ENCODE measurements at places on chromosomes 7 and 10.

- no peak for DNase-seq
Observed at GRCh38 chr10:124470544-124471434, 9.2 kb downstream of the LHPP start.

GRCh38 chr7:140653319-140654108, 12.9 kb upstream of the DENND2A start:
- peak; percentile 16 for DNase-seq

GRCh38 chr7:157032128-157032527, 21.7 kb upstream of the MNX1 start:
- DNase-seq: no peak

- DNase-seq: no peak
Observed at GRCh38 chr10:5503477-5503835, 4.1 kb upstream of the CALML5 start.

DNA sequence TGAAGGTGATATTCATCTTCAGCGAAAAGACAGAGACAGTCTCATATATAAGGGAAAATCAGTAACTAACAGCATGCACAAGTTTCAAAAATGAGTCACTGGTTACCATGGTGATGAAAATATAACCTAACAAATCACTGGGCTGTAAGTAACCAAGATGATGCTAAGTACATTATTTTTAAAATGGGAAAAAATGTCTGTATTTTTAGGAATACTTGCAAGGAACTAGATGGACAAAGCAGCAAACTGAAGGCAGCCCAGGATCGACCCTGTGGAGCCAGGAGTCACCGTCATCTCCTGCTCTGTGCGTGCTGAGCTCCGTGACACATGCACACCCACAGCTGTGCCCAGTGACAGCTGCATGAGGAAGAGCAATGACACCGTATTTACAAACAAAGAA, 137.3 kb downstream of the ELMO1 start:
- peak; percentile 17 for DNase-seq

GRCh38 chr10:78969719-78970118, 99.0 kb upstream of the ZMIZ1 start:
- DNase-seq: no peak

- no peak for DNase-seq
Observed at GRCh38 chr10:97002670-97003069, 170.6 kb downstream of the LCOR start.

DNA sequence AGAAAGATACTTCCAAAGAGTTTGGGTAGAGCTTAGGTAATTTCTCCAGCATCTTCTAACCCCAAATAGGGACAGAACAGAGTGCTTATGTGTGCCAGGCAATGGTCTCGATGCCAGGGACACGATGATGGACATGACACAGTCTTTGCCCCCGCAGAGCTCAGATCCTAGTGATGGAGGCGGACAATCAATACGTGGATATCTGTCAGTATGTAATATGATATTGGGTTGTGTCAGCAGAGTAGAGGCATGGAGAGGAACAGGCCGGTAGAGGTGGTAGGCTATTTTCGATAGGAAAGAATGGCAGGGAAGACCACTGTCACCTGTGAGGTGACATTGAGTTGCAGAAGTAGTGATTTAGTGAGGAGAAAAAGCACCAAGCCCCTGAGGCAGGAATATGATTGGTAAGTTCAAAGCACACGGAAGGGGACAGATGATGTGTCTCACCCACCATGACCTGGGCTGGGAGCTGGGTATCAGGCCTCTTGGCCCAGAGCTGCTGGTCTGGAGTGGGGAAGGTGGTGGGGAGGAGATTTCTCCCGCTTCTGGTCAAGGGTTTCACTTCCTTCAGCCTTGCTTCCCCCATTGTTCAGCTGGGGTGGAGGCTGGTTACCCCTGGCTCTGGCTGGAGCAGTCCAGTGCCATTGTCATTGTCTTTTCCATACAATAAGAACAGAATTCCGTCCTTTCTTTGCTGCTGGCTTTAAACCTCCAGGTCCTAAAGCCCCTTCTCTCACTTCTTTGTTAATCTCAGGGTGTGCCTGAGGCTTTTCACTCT, 36.0 kb upstream of the SRGN start:
- DNase-seq: no peak

DNA sequence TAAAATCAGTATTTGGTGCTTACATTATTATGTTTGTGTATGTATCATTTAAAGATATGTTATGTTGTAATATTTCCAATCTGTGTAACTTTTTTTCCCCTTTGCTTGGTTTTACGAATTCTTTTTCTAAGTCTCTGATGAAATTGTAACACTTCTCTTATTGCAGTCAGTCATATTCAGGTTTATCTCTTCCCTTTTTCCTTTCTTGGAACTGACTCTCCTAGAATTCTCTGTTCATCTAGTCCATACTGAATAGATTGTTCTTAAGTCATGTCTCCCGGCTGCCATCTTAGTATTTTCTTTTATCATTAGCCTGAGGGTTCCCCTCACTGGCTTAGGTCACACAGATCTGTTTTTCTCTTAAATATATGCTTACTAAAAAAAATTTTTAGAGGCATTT, 44.6 kb downstream of the PHTF2 start:
- DNase-seq: no peak

DNA sequence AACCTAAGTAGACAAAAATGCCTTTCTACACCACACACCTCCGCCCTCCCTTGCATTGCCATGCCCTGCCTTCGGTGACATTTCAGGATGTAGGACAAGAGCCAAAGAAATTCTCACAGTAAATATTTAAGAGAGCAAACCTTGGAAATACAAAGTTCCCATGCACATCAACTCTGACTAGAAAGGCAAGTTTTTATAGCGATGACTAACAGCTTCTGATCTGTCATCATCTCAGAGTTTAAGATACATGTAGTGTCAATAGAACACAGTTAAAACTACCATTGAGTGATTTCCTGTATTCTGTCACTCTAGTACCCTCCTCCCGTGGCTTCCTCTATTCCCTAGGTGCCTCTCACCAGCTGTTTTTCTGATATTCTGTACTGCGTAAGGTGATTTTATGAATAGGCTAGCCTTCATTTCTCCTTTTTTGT, 20.7 kb downstream of the SLC16A9 start:
- DNase-seq: no peak

DNA sequence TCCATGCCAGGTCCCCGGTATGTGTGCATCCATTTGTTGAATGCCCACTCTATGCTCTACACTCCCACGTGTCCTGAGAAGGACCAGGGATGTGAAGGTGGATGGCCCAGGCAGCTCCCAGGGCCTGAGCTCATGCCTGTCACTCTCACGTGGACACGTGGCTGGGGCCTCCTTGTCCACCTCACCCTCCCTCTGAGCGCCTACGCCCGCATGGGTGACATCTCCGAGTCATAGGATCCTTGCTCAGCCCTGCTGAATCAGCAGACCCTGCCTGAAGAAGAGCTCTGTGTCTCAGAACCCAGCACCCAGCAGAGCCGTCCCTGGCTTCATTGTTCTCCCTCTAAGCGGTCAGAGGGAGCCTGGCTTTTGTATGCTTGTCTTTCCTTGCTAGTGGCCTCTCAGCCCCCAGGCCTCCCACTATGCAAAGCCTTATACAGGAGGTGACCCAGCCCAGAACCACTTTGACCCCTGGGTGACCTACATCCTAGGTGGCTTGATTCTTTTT, 107.9 kb upstream of the PPIF start:
- DNase-seq: no peak

DNA sequence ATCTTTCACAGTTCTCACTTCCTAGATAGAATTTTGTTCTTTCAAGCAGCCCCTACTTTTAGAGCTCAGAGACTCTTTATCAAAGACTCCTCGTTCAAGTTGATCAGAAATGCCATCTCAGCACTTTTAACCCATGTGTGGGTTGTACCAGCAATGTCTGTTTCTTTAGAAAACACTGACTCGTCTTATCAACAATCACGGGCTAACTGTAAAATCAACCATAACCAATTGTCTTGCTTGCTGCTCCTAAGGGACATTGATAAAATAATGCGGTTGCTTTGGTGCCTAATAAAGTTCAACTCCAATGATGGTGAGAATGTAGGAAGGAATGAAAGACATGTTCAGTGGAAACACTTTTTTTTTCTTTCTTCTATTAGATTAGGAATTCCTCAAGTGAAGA, 12.9 kb upstream of the CDK6 start:
- no peak for DNase-seq

GRCh38 chr7:101898106-101898505, 80.7 kb downstream of the CUX1 start:
- DNase-seq: no peak

DNA sequence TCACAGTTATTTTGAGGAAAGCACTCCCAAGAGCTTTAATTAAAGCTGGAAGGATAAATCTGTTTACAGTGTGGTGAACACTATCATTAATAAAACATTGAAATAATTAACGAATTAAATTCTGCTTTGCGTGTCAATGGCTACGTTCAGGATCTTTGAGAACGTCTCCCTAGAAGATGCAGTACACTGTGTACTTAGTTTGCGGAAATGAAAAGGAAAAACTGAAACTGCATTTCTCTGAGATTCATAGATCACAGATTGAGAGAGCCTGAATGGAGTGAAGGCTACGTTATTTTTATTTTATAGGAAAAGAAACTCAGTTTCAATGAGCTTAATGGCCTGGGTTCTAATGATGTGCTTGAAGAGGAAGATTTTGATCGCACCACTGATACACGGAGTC, 85.3 kb downstream of the NRP1 start:
- DNase-seq: no peak

GRCh38 chr10:92737484-92737883, 47.7 kb downstream of the HHEX start:
- DNase-seq: no peak

GRCh38 chr7:98870121-98870651, 372 bp upstream of the TMEM130 start:
- peak; percentile 46 for DNase-seq

DNA sequence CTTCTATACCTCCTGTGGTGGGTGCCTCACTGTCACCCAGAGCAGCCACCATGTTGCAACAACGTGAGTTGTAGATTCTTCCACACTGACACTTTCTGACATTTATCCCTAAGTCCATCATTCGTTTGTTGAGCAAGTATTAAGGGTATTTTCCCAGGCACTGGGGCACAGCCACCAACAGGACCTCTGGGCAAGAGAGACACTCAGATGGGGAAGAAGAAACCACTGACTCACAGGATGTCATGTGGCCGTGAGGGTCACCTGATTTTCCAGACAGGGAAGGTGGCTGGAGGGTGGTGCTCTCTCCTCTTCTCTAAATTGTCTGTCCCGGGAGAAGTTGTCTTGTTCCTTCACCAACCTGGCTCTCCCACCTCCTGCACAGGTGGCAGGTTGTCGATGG, 51.7 kb upstream of the PPIF start:
- DNase-seq: no peak

- no peak for DNase-seq
Observed at GRCh38 chr10:29840516-29841276, 205.9 kb upstream of the SVIL start.

DNA sequence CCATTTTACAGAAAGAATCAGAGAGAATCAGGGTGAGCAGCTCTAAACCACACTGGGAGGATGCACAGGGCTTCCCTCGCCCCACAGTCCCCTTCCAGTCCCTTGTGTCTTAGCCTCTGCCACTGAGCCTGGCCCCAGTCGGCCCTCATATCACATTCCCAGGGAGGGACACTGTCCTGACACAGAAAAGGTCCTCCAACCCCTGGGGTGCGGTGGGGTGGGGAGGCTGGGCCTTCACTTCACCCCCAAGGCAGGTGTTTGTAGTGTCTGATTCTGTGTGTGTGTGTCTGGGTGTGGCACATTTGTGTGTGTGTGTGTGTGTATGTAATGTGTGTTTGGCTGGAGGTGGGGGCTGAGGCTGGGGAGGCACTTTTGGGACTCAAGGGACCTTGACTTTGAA, 1.8 kb upstream of the KCP start:
- DNase-seq: no peak

DNA sequence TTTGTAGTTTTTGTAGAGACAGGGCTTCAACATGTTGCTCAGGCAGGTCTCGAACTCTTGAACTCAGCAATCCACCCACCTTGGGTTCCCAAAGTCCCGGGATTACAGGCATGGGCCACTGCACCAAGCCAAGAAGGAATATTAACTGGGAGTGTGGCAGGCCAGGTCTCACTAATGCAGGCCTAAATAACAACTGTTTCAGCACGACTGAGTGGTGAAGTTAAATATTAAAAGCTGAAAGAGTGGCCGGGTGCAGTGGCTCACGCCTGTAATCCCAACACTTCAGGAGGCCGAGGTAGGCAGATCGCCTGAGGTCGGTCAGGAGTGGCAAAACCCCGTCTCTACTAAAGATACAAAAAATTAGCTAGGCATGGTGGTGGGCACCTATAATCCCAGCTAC, 21.1 kb downstream of the CHUK start:
- DNase-seq: no peak

GRCh38 chr7:50679218-50680007, 103.3 kb downstream of the GRB10 start:
- no peak for DNase-seq

GRCh38 chr10:50607356-50607925, 16.3 kb downstream of the SGMS1 start:
- no peak for DNase-seq

- peak; percentile 44 for DNase-seq
Observed at GRCh38 chr10:110207805-110208613, 604 bp downstream of the MXI1 start.

GRCh38 chr10:122931088-122931906, 20.9 kb downstream of the FAM24A start:
- DNase-seq: no peak

DNA sequence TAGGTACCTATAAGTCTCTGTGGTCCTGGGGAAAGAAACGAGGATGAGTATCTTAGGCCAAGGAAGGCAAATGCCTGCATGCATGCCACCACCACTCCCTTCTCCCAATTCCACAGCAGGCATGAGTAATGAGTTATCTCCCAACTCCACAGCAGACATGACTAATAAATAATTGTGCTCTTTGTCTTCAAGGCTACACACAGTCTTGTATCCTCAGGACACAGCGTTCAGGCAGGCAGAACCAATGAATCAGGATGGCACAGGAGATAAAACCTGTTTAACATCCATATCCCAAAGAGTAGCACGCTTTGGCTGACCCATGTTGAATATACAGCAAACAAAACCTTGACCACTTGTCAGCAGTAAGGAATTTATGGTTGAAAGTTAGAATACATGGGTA, 229.7 kb upstream of the NFE2L3 start:
- no peak for DNase-seq

- no peak for DNase-seq
Observed at GRCh38 chr10:31536302-31536701, 217.3 kb downstream of the ZEB1 start.

GRCh38 chr7:21448974-21449373, 21.1 kb downstream of the SP4 start:
- DNase-seq: no peak

- no peak for DNase-seq
Observed at GRCh38 chr7:120793213-120793936, 64.6 kb downstream of the TSPAN12 start.

GRCh38 chr10:106636766-106637491, 527.6 kb downstream of the SORCS1 start:
- DNase-seq: no peak

- DNase-seq: no peak
Observed at GRCh38 chr7:96521068-96521894, 188.4 kb downstream of the SEM1 start.
